ENCODE measurements at places on chromosomes 4 and X.

DNA sequence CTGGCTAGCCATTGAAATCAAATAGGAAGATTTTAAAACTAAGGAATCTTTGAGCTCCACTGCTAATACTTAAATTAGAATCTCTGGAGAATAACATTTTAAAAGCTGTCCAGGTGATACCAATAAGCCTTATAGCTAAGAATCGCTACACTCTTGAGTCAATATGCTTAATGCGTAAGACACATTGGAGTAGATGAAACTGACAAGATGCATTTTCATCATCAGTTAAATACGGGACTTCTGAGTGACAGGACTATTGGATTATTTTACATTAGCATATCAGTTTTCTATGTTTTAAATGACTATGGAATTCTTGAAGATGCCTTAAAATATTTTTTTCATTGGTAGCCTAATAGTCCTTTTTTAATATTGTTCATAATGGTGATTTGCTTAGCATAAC is 80.2 kb downstream of the ATOH1 start:
- no peak for DNase-seq

GRCh38 chr4:129972257-129972656 is 876.3 kb downstream of the C4orf33 start:
- DNase-seq, result no peak

DNA sequence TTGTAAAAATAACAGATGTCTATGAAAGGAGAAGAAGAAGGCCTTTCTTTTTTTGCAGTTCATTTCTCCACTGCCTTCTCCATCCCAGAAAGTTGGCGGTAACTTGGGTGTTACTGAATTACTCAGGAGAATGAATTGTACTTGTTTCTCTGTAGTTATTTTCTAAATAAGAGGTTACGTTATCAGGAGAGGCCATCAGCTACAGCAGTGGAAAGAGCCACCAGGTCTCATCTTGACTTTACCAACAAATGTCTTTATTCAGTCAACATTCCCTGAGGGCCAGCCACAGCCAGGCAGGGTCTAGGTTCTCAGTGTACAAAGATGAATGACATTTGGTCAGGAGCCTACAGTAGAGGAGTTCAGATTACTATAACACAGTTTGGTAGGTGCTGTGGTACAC is 8.1 kb downstream of the HADH start:
- DNase-seq, result no peak

GRCh38 chr4:73309211-73309610 is 50.6 kb upstream of the ANKRD17 start:
- DNase-seq, result no peak

DNA sequence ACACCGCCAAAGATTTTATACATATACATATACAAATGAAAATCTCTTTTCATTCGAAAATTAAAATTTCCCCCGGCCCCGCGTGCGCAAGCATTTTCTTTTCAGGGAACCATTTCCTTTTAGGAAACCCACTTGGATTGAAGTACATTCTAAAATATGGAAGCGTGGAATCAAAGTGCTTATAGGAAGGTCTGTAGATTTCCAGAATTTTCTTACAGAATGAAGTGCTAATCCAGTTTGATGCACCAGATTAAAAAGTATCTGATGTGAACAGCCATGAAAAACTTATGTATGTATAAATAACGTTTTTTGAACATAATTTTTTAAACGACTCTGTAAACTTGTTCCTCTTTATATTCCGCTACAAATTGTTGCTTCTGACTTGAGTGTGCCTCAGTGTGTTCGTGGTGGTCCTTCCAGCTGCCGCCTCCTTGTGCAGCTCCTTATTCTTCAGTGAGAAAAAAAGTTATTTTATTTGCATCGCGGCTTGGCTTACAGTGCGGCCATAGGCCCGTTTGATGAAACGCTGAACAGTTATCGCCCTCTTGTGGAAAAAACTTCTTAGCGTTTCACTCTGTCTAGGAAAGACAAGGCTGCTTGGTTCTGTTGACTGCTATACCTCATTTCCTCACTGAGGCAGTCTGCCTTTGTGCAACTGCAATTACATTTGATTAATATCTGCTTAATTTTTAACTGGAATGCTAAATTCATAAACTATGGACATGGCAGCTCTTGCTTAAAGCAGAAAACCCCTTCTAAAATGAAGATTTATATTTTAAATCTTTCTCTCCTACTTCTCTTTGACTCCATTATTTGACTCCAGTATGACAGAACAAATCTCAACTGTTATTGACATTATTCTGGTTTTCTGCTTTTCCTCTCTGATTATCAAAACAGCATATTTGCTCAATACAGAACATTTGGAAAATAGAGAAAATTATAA is 4.7 kb upstream of the NKX6-1 start:
- DNase-seq, result no peak

DNA sequence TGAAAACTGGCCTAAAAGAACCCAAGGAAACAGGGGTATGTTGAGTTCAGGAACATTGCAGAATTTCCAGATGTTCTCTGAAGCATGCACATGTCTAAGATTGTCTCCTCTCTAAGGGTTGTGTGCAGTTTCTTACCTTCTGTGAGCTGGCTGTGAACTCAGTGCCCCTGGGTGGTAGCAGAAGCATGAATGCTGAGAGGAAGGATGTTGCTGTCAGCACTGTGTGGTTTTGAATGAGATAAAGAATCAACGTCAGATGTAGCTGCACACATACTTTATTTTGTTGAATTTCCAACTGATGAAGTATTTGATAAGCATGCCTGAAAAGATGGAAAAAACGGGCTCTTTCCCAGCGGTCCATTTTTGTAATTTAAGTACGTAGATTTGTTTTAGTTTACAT is 23.8 kb upstream of the CD38 start:
- peak; percentile 7 for DNase-seq

DNA sequence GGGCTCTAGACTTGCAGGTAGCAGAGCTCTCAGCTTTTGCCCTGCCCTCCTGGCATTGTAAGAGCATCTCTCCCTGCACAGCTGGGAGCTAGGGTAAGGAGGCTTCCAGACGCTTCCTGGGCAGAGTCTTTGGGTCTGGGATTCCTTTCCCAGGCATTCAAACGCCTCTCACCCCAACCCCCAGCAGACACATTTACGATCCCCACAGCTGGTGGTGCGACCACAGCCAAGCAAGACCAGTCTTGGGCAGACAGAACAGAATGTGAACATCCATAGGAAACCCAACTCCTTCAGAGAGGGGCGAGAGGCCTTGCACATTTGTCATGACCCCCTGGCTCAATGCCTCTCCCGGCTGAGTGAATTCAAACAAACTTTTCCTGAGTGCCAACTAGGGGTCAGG is 38.1 kb upstream of the CD99L2 start:
- DNase-seq, result no peak

DNA sequence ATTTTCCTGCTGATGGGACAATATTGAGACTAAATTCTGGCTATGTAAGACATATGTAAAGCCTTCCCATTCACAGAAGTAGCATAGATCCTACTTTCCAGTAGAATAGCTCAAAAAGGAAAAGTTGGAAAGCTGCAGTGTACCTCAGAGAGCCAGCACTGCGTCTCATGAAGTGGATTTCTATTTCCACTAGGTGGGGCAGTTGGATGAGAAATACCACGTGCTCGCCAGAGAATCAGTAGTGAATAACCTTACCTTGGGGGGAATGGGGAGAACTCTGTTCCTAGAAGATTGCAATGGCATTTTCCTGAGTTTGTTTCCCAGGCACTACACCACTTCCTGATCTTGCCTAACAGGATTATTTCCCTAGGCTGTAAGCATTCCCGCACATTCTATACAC is 907.1 kb downstream of the FSTL5 start:
- DNase-seq, result no peak

DNA sequence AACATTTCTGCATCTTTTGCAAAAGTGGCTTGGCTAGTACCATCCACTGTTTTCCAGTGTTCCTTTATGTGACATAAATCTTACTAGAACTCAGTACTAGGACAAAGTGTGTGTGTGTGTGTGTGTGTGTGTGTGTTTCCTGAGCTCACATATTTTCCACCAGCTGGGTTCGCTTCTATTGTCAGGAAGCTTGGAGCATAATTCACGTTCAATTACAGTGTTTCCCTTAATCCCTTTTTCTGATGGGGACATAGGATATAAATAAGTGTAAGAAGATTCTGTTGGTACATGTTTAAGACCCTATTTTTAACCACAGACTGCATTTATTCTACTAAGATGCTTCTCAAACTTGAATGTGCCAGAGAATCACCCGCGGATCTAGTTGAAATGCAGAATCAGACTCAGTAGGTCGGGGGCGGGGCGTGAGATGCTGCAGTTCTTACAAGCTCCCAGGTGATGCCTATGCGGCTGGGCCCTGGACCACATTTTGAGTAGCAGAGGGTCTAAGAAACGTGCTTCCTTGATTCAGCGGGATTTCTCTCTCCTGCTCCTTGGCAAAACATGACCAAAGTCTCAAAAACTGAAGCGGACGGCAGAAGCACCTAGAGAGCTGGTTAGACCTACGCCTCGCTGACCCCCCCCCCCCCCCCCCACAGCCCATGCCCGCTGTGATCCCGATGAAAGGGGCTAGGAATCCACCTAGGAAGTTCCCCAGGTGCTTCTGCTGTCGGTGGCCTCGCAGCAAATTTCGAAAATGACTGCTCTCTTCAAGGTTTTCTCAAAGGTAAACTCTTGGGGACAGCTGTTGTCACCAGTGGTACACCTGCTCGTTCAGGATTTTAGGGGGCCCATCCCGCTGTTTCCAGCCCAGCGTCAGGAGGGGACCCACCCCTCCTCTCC is 797 bp downstream of the CD99L2 start:
- no peak for DNase-seq

DNA sequence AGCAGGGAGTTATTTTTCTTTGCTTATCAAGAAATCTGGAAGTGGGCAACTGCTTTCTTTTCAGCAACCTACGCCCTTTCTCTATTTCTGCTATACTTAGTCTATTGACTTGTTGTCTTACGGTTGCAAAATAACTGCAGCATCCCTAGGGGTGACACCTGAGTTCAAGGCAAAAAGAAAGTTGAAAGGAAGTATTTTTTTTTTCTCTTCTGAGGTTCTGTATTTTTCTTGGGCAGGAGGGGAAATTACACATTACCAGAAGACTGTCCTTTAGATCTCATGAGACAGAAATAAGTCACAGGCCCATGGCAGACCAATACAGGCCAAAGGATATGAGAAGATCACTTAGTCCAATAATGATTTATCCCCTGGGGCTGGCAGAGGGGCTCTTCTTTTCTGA is 204.7 kb upstream of the CASK start:
- DNase-seq, result no peak

DNA sequence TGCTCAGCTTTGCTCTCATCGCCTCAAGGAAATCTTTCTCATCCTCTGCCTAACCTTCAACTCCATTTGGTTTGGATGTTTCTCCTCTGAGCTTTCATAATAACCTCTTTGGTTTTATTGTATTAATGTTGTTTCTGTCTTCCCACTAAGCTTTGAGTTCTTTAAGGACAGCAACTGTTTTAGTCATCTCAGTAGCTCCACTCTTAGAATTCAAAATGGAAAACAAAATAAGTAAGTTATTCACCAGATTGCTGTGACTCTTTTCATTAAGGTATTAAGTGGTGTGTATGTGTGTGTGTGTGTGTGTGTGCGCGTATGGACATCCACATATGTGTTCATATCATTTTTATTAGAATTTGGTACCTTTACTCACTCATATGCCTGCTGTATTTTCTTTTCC is 279.2 kb upstream of the BOD1L1 start:
- no peak for DNase-seq

DNA sequence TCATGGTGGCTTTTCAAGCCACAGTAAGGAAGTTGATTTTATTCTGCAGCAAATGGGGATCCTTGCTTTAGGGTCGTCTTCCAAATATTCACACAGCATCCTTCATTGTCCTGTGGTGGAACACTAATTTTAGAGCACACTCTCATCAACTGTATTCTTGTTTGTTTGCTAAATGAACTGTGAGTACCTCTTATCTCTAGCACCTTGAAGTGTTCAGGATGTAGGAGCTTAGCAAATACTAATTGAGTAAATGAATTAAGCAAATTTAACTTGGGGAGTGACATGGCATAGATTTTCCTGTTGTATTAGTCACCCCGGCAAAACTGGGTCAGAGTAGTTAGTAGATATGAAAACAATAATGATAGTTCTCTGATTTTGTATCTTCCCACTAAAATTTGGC is 156.9 kb downstream of the UBE2NL start:
- DNase-seq, result no peak

DNA sequence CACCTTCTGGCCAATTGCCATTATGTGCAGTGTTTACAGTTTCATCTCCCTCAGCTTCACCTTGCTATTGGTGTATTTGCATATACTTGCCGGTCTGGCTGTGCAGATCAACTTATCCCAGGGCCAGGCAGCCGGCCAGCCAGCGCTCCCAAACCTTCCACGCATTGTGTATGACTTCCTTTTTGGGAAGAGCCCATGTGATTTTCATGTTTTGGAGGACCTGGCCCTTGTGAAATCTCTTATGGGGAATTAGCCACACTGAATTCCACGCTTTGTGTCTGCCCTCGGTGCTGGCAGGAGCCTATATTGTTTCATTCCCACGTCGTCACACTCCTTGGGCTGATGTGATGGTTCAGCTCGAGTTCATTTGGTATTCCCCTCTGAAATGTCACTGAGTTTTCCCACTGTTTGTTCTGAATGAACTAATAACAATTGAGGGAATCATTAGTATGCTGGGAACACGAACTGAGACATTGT is 6.0 kb upstream of the PDLIM3 start:
- no peak for DNase-seq

DNA sequence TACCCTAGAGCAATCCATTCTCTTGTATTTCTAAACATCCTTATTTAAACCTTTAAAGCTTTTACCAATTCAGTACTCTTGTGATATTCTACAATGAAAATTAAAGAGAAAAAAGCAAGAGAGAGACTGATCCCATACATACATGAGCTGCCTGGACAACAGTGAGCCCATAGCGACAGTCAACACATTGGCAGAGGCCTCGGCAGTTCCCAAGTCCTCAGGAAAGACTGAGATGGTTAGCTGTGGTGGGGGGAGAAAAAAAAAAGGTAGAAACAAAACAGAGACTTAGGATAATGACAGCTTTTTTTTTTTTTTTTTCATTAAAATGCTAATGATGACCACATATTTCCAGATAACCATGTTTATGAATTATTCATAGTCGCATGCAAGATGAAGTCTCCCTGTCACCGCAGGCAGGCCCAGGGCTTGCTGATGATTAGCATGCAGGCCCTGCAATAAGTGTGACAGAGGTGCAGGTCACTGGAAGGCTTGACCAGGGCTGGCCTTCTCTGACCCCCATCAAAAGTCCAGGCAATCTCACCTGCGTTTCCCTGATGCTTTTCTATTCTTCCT is 148.8 kb downstream of the APBB2 start:
- no peak for DNase-seq

Measured in stimulated activated CD8-positive, alpha-beta memory T cell treated with anti-CD3 and anti-CD28 coated beads, Interleukin-7, amount 100 ng/mL, for 1 hour (primary cell).